ENCODE measurements at places on chromosomes 3 and 15.
A peak's percentile ranks its signal among the peaks of the same experiment; 100 is the strongest.

DNA sequence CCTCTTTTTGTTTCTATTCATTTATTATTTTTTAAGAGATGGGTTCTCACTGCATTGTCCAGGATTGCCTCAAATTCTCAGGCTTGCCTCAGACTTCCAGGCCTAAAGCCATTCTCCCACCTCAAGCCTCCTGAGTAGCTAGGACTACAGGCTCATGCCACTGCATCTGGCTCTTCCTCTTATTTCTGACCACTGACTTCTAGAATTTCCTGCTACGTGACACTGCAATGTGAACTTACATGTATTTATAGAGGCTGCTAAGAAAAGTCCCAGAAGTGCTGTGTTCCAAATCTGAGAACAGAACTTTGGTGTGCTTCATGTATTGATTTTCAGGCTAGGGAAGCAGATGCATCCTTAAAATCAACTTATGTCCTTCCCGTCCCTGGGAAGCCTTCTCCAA, 407.4 kb downstream of the RSL24D1 start:
- no peak for DNase-seq

DNA sequence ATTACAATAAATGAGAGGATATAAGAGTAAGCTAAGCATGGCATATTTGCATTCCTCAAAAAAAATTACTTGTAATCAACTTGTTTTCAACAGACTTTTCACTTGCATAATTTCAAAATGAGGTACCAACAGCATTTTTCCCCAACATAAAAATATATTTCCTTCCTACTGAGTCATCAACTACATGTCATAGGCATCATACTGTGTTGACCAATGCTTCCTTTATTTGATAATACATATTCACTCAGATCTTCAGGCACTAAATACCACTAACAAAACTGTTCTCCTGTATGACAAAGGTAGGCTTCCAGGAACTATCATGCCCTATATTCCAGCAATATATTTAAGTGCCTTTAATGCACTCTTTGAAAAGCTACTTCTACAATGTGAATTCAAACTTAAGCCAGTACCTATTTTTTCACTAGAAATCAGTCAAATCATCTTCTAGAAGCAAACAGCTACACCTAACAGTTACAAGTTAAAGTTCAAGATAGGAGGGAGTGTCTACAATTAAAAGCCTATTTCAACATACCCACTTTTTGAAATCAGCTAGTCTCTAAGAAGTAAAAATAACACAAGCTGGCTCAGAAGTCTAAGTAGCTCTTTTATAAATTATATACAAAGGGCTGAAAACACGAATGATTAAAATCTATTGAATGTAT, 11.3 kb downstream of the ADAM10 start:
- DNase-seq = no peak

GRCh38 chr3:138082085-138082991, 33.1 kb downstream of the DZIP1L start:
- DNase-seq = peak; percentile 62

GRCh38 chr15:49286649-49287404, 116.8 kb downstream of the GALK2 start:
- DNase-seq = no peak

DNA sequence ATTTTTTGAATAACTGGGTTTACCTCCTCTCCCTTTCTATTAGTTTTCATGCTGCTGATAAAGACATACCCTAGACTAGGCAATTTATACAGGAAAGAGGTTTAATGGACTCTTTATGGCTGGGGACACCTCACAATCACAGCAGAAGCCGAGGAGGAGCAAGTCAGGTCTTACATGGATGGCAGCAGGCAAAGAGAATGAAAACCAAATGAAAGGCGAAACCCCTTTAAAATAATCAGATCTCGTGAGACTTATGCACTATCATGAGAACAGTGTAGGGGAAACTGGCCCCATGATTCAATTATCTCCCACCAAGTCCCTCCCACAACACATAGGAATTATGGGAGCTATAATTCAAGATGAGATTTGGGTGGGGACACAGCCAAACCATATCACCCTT, 2.0 kb upstream of the RSL24D1 start:
- DNase-seq = no peak

- no peak for DNase-seq
Measured at GRCh38 chr15:91941871-91942658, 88.6 kb downstream of the SLCO3A1 start.

GRCh38 chr3:97817965-97818364, 3.8 kb upstream of the CRYBG3 start:
- no peak for DNase-seq

DNA sequence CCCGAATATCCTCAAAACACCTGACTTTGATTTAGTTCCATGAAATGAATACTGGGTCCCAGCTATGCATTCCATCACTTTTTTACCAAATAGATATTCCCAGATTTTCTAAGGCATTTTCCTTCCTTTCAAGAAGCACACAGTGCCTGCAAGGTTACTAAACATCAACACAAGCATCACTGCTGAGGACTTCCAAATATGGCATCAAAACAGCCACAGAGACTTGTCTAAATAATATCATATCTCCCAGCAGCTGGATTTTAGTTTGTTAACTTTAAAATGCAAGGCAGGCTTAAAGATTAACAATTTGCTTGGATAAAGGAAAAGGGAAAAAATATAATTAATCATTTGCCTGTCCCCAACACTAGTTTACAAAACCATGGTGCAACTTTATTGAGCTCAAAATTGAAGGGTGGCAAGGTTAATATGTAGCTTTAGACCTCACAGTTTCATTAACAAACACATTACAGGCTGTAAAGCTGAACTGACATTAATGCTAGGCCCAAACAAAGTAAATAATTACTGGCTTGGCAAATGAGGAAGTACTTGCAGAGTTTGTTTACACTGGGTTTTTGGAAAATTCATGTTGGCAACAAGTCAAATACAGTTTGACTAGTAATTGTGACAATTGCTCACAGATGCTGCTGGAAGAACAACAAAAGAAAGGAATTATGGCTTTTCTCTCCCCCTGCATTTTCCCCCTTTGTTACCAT, 401.7 kb upstream of the CDIN1 start:
- DNase-seq = peak; percentile 84

- no peak for DNase-seq
Measured at GRCh38 chr15:71180986-71181853, 65.9 kb downstream of the THSD4 start.

GRCh38 chr3:15171096-15171495, 35.0 kb upstream of the CAPN7 start:
- DNase-seq = no peak

GRCh38 chr3:55804170-55805095, 317.3 kb upstream of the WNT5A start:
- DNase-seq = no peak

GRCh38 chr15:51114437-51115119, 19.9 kb upstream of the TNFAIP8L3 start:
- DNase-seq = no peak

- DNase-seq = no peak
Measured at GRCh38 chr3:185823078-185824044, 1.5 kb downstream of the IGF2BP2 start.

DNA sequence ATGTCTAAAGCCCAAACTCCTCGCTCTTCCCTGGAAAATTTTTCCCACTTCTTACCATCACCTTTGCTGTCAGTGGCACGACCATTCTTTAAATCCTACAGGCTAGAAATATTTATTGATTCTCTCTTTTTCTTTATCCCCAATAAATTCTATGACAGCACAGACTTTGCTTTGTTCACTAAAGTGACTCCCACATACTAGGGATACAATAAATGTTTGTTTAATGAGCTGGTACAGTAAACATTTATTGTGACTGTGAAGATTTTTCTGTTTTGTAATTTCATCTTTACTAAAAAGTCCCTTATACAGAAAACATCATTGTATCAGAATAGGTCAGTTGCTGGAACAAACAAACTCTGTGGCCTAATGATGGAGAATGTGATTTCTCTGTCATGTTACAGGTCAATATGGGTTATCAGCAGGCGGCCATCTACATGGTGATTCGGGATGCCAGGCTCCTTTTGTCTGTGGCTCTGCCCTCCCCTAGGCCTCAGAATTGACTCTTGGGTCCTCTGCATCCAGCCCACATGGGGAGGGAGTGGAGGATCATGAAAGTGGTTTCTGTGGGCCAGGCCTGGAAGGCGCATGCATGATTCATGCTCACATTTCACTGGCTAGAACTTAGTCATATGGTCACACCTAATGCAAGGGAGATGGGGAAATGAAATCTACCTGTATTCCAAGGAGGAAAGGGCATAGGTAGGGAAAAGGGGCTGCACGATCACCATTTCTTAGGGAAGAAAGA, 22.7 kb upstream of the KNG1 start:
- DNase-seq = no peak

- no peak for DNase-seq
Measured at GRCh38 chr15:61169904-61170695, 59.0 kb downstream of the RORA start.

DNA sequence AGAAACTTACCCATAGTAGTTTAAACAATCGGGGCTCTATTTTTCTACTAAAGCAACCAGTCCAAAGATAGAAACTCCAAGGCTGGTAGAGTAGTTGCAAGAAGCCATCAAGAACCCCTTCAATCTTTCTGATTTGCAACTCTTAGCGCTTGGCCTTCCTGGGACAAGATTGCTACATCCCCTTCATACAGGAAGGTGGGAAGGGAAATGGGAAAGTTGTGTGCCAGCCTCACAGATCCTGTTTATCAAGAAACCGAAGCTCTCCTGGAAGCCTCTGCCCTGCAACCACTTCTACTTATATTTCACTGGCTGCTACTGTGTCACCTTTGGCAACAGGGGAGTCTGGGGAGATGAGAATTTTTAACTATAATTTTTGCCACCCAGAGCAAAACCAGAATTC, 46.2 kb downstream of the OSBPL10 start:
- DNase-seq = no peak

GRCh38 chr3:12613250-12613649, 50.7 kb downstream of the RAF1 start:
- no peak for DNase-seq

Measured in fibroblast of skin of left quadriceps (primary cell).